ENCODE measurements at places on chromosomes 3 and 15. TPM values are rescaled to one million over a fixed set of nuclear protein-coding genes. Genes with fewer than 3 reads are reported as not detected.

The SH3GL3 gene
- total RNA-seq: 10.0 TPM

The CSTA gene
- total RNA-seq: 99.3 TPM

The CLDN18 gene
- 7.3 TPM for total RNA-seq

The GOLGA8S gene
- total RNA-seq: 0.19 TPM

The KIF15 gene
- total RNA-seq: 5.7 TPM

The ERC2 gene
- total RNA-seq: 6.1 TPM

The SOX2 gene
- 20.5 TPM for total RNA-seq

The C15orf62 gene
- total RNA-seq: 1.1 TPM

The TP53BP1 gene
- total RNA-seq: 101 TPM

All from type B pancreatic cell (in vitro differentiated cells).